ENCODE measurements at places on chromosomes 4 and X.
A peak's percentile ranks its signal among the peaks of the same experiment; 100 is the strongest.

DNA sequence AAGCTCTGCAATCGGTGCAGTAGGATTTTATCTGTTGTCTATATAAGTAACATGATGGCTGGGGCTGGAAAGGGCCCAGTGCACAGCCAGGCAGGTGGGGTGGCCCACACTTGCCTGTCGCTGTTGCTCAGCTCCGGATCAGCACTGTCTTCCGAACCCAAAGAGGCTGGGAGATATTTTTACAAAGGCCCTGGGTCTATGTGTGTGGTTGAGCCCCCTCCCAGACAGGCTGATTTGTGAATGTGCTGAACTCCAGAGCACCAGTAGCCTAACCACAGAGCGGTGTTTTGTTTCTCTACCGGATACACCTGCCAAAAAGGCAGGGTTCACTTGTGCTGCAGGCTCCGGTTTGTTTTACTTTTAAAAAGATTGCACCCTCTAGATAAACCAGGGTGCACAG lies 33.5 kb upstream of the CHRNA9 start:
- DNase-seq: no peak

- peak; percentile 63 for DNase-seq
Observed at GRCh38 chr4:10164877-10165283, 48.3 kb upstream of the WDR1 start.

- peak; percentile 73 for DNase-seq
Observed at GRCh38 chr4:84920617-84921016, 45.9 kb downstream of the WDFY3 start.

- DNase-seq: no peak
Observed at GRCh38 chrX:101785142-101785541, 125.5 kb upstream of the ARMCX2 start.

DNA sequence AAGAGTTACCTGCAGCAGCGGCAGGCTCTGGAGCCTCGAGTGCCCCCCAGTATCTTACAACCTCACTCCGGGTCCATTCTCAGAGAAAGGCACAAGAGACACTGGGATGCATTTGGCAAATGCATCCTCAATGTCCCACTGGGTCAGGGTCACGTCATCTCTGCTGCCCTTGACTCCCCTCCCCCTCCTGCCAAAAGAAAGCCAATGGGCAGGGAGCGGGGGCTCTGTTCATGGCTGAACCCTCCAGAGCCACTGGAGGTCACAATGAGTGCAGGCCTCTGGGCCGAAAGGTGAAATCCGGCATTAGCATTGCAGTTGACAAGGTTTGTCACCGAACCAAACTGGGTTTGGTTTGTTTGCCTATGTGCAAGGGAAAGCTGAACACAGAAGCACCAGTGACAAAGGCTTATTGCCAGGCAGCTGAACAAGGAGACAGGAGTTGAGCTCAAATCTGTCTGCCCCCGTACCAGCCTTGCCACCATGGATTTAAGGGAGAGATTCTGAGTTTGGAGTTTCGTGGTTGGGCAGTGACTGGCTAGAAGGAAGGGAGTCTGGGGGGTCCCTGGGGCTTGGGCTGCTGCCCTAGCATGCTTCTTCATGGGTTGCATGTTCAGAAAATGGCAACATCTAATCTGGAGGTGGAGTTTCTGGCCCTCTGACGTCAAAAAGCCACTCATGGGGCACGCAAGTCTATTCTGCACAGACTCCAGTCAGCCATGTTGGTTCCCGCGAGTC lies 64.3 kb downstream of the HTRA3 start:
- DNase-seq: no peak

DNA sequence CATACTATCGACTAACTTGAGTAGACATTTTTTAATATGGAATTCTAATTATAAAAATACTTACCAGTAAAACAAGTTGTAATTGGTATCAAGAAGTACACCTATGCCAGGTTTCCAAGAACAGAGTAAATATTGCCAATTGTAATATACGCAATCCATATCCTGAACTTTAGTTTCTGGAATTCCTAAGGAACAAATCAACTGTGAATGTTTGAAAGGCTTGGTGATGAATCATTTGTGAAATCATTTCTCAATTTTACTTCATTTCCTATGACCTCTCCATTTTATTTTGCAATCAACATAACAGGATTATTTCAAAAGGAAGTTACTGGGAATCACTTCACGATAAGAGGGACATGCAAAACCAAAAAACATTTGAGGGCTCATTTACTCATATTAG lies 3.7 kb downstream of the IL13RA2 start:
- DNase-seq: peak; percentile 16

All from EL (cell line).